ENCODE measurements at places on chromosomes 3 and 15.

GRCh38 chr15:74170071-74170844 is 3.3 kb upstream of the ISLR start:
- DNase-seq = no peak

DNA sequence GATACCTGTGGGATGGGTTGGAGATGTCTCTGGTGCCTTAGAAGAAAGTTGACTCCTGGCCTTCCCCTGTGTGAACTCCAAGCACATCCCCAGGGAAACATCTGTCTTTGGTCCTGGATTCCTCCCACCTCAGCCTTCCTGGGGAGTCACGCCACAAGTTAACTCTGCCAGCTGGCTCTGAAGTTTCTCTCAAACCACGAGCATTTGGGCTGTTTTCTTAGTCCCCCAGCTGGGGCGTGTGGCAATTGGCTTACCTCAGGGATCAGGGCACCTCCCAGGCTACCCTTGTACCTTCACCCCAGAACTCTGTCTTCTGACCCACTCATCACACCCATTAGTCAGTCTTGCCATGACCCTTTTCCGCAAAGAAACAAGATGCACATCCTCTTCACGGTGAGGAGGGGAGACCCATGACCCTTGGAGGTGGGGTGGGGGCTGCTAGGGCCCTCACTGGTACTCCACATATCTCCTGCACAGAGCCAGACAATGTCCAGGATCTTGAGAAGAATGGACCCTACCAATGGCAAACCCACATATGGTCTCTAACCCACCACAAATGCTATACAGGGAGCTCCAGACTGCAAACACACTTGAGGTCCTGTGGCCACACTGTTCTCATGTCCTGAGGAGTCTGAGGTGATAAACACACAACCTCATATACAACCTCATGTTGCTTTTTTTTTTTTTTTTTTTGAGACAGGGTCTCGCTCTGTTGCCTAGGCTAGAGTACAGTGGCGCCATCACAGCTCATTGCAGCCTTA is 3.9 kb downstream of the NEIL1 start:
- DNase-seq = no peak

DNA sequence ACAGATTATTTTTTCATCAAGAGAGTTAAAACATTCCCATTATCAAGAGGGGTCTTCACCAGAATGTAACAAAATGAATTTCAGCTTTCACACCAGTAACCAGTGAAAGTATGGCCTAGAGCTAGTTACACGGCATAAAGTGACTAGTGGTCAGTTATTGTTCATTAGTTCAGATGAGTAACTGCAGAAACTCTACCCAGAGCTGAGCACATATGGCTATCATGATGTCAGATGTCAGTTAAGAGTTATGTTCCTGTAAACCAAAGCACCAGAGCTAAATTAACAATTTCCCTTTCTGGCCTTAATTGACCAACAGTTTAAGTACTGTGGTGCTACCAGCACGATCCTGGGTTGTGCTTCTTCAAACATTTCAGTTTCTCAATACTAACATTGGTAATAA is 6.6 kb upstream of the MRPS25 start:
- no peak for DNase-seq

- DNase-seq = no peak
Measured at GRCh38 chr15:72538931-72539330, 64.8 kb downstream of the ARIH1 start.

GRCh38 chr3:107313711-107314110 is 63.5 kb upstream of the CCDC54 start:
- no peak for DNase-seq

GRCh38 chr3:135325096-135325495 is 530.0 kb downstream of the EPHB1 start:
- DNase-seq = no peak
